ENCODE measurements at places on chromosomes 5 and 9.

DNA sequence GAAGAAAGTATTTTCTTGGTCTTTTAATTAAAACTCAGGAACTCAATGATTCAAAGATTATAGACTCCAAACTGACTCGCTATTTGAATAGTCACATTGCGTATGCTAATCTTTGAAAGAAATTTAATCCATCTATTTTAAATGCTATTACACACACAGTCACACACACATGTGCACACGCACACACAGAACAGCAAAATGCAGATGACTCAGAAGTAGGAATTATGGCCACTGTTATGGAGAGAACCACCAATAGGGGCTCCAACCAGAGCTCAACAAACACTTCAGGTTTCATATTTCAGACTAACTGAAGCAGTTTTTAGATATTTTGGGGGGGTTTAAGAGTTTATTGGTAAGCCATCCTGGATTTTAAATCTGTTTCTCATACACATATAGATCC lies 1917.9 kb downstream of the EFNA5 start:
- no peak for DNase-seq

DNA sequence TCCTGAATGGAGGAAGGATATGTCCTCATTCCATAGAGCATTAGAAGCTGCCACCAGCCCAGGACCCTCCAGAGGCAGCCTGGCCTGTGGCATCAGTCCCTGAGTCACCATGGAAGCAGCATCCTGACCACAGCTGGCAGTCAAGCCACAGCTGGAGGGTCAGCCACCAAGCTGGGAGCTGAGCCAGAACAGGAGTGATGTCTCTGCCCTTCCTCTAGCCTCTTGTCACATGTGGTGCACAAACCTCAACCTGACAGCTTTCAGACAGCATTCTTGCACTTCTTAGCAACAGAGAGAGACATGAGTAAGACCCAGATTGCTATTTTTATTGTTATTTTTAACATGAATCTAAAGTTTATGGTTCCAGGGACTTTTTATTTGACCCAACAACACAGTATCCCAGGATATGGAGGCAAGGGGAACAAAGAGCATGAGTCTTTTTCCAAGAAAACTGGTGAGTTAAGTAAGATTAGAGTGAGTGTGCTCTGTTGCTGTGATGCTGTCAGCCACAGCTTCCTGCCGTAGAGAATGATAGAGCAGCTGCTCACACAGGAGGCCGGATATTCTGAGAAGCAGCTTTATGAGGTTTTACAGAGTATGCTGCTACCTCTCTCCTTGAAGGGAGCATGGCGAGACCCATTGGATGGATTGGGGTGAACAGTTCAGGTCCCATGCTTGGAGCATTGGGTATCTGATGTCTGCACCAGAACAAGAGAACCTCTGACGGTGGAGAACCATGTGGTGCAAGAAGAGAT lies 13.0 kb upstream of the CYFIP2 start:
- no peak for DNase-seq

- DNase-seq, result no peak
Measured at GRCh38 chr9:85089188-85089969, 419.9 kb downstream of the NTRK2 start.

DNA sequence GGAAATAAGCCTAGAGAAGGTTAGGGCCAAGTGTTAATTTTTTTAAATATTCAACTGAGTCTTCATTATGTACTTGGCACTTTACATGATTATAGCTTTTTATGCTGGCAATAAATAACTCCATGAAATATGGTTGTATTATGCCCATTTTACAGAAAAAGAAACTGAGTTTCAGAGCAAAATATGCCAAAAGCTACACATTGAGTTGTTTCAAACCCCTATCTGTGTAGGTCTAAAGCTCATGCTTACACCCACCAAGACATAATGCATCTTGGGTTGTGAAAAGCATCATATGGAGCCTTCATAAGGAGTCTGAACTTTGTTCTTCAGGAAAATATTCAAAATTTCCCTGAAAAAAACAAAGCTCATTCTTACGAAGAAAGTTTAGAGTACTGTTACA lies 14.6 kb downstream of the TTLL11 start:
- DNase-seq, result no peak

DNA sequence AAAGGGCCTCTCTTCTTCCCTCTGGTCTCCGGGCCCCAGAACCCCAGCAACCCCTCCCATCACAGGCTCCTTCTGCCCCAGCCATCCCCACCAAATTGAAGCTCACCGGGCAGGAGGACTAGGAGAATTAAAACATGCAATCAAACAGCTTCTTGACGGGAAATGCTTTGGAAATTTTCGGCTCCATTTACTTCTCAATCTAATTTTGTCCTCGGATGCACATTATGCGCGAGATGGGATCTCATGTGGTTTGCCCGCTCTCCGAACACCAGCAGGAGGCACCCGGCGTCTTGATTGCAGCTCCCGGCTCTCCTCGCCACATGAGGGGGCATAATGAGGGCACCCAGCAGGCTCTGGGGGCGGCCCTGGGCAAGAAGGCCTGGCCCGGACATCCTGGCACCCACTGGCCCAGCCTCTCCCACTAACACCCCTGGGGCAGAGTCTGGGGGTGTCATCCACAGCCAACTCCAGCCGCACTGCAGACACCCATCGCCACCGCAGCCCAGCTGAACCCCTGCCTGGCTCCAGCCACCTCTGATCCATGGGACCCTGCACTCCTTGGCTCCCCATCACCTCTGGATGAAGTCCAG lies 135.5 kb downstream of the PAX5 start:
- DNase-seq, result no peak

DNA sequence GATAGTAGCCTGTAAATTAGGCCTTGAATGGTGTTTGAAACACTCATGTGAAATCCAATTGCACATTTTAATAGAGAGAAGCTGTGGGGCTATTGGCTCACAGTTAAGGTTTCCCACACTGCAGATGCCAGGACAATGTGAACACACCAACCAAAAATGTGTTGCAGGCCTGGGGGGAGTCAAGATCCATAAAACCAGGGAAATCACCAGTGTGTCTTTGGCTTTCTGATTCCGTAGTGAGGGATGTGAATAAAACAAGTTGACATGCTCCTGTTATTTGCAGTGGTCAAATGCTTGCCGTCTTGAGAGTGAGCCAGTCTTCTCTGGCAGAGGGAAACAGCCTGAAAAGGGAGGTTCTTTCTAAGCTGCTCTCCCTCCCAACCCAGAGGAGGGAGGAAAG lies 79.0 kb downstream of the ZNF462 start:
- no peak for DNase-seq

- no peak for DNase-seq
Measured at GRCh38 chr5:39486361-39486760, 61.6 kb upstream of the DAB2 start.

DNA sequence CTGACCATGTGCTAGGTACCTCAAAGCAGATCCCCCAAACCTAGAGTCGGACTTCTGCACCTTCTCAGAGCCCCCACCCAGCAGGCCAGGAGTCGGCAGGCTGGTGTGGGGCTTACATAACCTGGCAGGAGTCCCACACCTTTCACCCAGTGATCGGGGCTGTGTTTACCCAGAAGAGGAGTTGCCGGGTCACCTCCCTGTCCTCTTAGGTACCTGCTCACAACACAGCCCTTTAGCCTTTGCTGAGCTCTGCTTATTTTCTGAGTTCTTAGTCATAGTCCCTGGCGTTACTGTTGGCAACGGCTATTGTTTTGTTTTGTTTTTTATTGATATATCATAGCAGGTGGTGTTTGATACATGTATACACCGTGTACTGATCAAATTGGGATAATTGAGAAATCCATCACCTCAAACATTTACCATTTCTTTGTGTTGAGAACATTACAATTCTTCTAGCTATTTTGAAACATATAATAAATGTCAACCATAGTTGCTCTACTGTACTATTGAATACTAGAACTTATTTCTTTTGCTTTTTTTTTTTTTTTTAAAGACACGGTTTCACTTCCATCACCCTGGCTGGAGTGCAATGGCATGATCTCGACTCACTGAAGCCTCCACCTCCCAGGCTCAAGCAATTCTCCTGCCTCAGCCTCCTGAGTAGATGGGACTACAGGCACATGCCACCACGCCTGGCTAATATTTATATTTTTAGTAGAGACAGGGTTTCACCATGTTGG lies 10.4 kb upstream of the EEIG1 start:
- no peak for DNase-seq

DNA sequence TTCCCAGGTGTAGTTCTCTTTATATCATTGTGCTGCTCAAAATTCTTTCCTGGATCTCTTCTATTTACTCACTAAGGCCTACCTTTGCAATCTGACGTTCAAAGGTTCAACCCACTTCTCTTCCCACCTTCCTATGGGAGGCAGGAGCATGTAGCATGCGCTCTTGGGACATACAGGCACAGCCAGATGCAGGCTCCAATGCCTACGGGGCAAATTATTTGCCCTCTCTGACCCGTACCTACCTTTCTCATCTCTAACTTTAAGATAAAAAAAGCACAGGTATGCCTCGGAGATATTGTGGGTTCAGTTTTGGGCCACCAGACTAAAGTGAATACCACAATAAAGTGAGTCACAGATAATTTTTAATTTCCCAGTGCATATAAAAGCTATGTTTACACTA lies 460.5 kb downstream of the CCDC171 start:
- no peak for DNase-seq

DNA sequence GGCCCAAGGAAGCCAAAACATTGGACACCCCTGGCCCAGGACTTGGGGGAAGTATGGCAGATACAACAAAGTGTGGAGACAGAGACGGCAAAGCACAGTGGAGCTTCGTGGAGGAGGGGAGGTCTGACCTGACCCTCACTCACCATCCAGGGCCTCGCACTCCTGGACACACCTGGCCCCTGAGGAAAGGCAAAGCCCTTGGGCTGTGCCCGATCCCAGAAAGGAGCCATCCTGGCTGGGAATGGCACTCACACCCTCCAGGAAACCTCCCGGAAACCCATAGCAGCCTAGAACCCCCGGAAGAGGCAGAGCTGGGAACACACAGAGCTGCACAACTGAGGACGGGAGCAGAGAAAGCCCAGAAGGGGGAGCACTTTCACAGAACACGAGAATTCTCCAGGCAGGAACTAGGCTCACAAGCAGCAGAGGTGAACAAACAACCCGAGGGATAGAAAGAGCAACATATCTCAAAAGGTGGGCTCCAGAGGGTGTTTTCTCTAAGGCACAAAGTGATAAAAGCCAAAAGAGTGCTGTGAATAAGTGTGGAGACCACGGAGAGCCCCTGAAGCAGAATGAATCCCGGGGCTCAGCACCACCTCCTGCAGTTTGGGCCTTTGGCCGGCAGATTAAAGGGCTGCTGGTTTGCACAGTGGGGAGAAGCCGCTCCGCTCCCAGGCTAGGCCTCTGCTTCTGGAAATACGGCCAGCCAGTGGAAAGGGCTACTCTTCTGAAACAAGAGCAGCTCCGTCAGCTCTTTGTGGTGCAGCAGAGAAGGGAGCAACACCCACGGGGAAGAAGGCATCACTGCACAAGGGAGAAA lies 108.2 kb downstream of the UBE2R2 start:
- no peak for DNase-seq

DNA sequence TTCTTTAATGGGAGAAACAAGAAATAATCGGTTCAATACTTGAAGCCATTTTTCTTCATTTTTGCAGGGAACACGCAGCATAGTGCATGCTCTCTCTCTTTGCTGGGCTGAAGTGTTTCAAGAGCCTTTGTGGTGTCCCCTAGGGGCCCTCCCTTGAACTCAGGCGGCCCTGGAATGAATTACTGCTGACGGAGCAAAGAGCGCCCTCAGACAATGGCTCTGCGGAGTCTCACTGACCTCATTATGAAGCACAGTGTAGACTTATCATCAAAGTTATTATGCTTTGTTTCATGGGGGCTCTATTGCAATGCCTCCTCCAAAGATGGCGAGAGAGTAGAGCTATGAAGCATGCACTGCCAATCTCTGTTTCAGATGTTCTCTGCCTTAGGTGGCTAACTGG lies 64.8 kb upstream of the ADCY2 start:
- DNase-seq, result no peak

GRCh38 chr5:83096660-83097339 lies 19.5 kb downstream of the XRCC4 start:
- DNase-seq, result no peak

- no peak for DNase-seq
Measured at GRCh38 chr5:73640861-73641320, 14.9 kb downstream of the ARHGEF28 start.

DNA sequence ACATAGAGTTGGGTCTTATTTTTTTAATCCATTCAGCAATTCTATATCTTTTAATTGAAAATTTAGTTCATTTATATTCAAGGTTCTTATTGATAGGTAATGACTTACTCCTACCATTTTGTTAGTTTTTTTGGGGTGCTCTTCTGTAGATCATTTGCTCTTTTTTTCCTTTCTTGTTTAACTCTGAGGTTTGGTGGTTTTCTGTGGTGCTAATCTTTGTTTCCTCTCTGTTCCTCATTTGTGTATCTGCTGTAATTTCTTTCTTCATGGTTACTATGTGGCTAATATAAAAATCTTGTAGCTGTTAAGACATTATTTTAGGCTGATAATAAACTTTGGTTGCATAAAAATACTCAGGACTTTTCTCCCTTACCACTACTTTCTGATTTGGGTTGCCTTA lies 181.6 kb upstream of the DMRTA1 start:
- DNase-seq, result no peak

- no peak for DNase-seq
Measured at GRCh38 chr5:179696603-179697002, 2.2 kb upstream of the CANX start.

DNA sequence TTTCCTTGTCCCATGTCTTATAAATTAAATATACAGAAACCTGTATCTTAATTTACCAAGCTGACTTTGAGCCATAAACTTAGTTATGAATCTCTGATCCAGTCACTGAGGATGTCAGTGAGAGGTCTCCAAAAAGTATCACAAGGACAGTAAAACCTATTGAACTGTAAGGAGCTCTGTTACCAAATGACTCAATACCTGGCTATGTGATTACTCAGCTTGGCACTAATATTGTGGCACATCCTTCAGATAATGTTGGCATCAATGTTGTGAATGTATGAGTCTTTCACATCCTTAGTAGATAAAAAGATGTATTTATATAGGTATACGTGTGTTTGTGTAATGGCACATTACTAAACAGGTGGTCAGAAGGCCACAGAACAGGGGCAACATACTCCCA lies 18.0 kb upstream of the CAPSL start:
- DNase-seq, result no peak

DNA sequence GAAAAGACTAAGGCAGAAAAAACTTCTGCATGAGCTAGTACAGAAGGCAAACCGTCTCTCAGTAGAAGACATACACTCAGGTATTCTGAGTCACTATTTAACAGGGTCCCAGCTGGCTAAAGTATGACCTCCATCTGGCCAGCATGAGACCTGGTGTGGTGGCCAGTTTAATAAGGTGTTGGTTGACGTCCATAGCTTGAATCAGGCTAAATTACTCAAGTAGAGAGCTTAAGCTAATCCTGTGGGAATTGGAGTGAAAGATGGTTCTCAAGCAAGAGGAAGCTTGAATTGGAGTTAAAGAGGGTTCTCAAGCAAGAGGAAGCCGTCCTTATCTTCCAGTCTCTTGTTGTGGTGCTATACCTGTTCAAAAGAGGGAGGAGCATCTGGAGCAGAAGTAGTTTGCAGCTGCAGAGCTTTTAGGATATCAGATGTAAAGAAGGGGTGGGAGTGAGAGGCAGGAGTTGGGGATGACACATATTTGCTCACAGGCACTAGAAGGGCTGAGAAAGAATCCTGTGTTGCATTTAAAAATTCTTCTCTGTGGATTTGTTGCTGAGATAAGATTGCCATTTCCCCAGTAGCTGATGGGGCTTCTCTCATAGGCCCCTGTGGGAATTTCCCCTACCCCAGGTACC lies 136.1 kb upstream of the RUSC2 start:
- no peak for DNase-seq

- no peak for DNase-seq
Measured at GRCh38 chr5:74540622-74541021, 99.9 kb downstream of the ENC1 start.

- no peak for DNase-seq
Measured at GRCh38 chr5:169390265-169390664, 89.3 kb upstream of the SLIT3 start.

- no peak for DNase-seq
Measured at GRCh38 chr9:37920471-37921167, 16.7 kb upstream of the SLC25A51 start.

Data from activated CD4-positive, alpha-beta T cell treated with anti-CD3 and anti-CD28 coated beads for 24 hours (primary cell).